ENCODE measurements at places on chromosomes 13 and 19.

DNA sequence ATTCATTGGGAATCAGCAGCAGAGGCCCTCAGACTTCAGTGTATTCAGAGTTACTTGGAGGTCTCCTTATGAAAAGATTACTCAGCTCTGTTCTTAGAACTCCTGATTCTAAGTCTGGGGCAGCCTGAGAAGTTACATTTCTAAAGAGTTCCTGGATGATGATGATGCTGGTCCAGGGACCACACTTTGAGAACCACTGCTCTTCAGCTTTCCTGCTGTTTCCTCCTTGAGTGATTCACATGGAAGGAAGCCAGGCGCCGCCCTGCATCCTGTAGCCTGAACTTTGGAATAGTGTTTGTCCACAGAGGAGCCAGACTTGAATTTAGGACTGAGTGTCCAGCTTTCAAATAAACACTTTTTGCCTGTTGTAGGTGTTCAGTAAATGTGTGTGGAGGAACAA lies 2.9 kb downstream of the CEBPG start:
- peak; percentile 82 for DNase-seq
- H3K4me3 ChIP-seq = no peak overlapping the region
- no peaks in the 10 kb centered on the region for H3K27me3 ChIP-seq
- H3K4me1 ChIP-seq = peaks cover 61% of the 10 kb centered on the region
- peaks cover 26% of the 10 kb centered on the region for H3K36me3 ChIP-seq

GRCh38 chr13:94712812-94713560 lies 641 bp upstream of the SOX21 start:
- peaks cover 98% of the 10 kb centered on the region for H3K27me3 ChIP-seq
- H3K4me3 ChIP-seq = peak overlapping the region; percentile 29
- no peak overlapping the region for H3K27ac ChIP-seq
- peaks cover 4% of the 10 kb centered on the region for H3K4me1 ChIP-seq
- H3K36me3 ChIP-seq = no peaks in the 10 kb centered on the region
- no peak for DNase-seq

DNA sequence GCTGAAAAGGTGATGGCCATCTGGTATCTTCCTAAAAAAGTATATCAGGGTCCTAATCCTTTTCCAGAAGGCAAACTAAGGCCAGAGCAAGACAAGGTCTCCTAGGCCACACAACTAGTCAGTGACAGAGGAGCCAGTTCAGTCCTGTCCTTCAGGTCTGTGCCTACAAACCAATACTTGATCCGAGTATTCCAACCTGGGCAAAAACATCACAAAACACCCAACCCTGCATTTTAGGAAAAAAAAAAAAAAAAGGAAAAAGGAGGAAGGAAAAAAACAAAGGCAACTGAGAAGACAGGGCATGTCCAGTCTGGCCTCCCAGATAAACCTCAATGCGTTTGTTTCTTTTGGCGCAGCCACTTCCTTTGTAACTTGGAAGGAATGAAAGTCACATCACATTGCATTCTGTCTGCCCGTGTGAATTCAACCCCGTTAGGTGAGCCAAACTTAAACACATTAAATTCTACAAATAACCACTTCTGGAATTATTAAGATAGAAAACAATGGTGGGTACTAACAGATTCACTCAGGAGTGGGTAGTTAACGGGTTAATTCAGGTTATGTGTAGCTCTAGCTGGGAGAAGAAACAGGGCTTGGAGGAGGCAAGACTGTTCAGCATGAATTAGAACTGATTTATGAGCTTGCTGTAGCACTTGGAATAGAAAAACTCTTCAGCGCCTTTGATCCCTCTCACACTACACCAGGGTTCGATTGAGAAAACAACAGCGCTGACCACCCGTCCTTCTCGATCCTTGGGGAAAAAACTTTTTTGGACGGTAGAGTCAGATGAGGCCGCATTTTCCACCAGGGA lies 43.0 kb upstream of the HNRNPA1L2 start:
- no peaks in the 10 kb centered on the region for H3K36me3 ChIP-seq
- H3K27ac ChIP-seq = peak overlapping the region; percentile 84

DNA sequence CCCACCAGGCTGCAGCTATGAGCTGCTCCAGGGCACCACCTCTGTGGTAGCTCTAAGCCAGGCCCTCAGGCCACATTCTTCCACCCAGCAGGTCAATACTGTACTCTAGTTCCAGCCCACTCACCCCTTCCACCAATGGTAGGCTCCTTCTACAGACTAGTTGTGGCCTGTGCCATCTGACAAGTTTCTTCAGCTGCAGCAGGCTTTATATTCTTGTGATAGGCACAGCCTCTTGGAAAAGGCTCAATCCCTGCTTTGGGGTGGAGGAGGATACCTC lies 8.5 kb downstream of the MICU2 start:
- no peak overlapping the region for H3K27ac ChIP-seq
- H3K4me3 ChIP-seq = no peak overlapping the region
- H3K36me3 ChIP-seq = no peaks in the 10 kb centered on the region
- DNase-seq = no peak
- H3K4me1 ChIP-seq = peaks cover 8% of the 10 kb centered on the region

DNA sequence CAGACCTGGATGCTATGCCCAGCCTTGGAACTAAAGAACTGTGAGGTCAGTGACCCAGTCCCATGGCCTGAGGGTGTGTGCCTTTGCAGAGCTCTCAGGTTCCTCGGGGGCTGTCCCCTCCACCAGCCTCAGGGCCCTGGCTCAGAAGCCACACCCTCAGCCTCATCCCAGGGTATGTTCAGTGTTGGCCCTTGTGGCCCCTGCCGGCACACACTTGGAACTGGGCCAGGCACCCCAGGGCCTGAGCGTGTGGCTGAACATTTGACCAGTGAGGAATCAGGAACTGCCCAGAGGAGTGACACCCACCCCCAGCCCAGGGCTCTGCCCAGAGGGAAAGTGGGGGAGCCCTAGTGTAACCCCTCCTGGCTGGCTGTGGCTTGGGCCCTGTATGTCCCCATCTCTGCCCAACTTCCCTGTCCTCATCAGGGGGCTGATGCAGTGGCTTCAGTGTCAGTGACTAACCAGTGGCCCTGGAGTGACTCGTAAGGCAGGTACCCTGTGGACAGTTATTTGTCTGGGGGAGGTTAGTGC lies 10.0 kb downstream of the NKPD1 start:
- DNase-seq = no peak
- peaks cover 19% of the 10 kb centered on the region for H3K27me3 ChIP-seq
- H3K36me3 ChIP-seq = no peaks in the 10 kb centered on the region
- H3K4me3 ChIP-seq = no peak overlapping the region
- H3K4me1 ChIP-seq = peaks cover 22% of the 10 kb centered on the region
